Panc1 (cell line): ENCODE measurements at places on chromosomes 2 and 18.
A peak's percentile ranks its signal among the peaks of the same experiment; 100 is the strongest.

DNA sequence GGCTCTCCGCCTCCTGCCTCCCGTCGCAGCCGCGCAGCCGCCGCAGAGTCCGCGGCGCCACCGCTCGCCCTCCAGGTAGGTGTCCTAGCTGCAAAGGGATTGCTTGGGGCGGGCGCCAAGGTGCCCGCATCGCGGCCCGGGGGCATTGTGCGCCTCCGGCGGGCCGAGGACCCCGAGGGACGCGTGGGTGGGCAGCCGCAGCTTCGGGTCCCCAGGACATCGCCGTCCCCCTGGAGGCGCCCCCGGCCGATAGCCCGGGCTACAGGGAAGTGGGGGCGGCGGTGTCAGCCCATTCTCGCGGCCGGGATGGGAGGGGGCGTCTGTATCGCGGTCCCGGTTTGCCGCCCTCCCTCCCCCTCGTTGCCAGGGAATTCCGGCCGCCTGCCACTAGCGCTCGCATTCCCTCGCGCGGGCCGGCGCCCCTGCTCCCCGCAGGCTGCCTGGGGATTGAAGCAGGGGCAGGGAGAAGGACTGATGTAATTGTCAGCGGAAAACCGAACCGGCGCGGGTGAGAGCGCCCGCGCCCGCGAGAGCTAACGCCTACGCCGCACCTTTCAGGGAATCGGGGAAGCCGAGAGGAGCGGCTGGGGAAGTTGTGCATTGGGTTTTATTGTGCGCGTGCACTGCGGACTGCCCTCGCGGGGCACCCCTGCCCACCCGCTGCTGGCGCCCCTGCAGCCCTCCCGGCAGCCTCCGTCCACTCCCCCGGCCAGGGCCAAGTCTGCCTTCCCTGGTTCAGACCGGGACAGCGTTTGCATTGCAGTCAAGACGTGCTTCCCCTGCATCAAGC lies 483 bp downstream of the OSBPL6 start:
- H3K36me3 ChIP-seq, result no peaks in the 10 kb centered on the region
- H3K4me1 ChIP-seq, result peaks cover 4% of the 10 kb centered on the region; the same call in 1 of the 2 replicates
- H3K27me3 ChIP-seq, result peaks cover 40% of the 10 kb centered on the region
- no peak for DNase-seq
- H3K27ac ChIP-seq, result no peak overlapping the region

DNA sequence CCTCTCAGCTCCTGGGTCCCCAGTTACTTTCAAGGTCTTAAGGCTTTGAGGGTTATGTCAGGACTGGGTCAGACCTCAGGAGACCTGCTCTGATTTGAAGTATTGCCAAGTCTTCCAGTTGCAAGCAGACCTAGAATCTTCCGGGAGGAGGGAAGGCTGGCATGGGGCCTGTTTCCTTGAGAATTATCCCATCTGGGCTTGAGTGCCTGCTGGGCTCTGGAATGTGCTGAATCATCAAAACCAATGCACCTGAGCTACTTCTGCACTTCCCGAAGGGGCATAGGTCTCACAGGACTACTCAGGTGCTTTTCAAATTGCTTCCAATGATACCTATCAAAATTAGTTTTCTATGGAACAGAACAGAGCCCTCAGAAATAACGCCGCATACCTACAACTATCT lies 327.3 kb downstream of the XIRP2 start:
- no peak overlapping the region for H3K27ac ChIP-seq
- no peak for DNase-seq
- no peaks in the 10 kb centered on the region for H3K36me3 ChIP-seq
- no peak overlapping the region for H3K4me3 ChIP-seq
- no peaks in the 10 kb centered on the region for H3K27me3 ChIP-seq
- no peaks in the 10 kb centered on the region for H3K4me1 ChIP-seq

DNA sequence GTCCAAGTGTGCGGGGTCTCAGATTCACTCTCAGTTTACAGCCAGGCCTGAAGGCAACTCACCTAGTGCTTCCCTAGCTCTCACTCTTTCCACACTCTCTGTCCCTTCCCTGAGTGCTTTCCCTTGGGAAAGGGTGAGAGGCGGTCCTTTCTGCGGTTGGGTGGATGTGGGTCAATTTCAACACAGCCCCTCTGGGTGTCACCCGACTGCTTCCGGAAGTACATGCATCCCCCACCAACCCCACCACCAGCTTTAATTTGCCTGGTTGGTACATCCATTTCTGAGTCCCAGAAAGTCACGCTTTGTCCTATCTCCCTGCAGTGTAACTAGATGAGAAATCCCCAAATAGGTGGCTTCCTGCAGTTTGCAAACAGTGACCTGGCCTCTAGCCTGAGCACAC lies 307.3 kb upstream of the MEIS1 start:
- no peak for DNase-seq
- no peak overlapping the region for H3K27ac ChIP-seq
- no peaks in the 10 kb centered on the region for H3K27me3 ChIP-seq
- no peak overlapping the region for H3K4me3 ChIP-seq

- H3K27me3 ChIP-seq, result no peaks in the 10 kb centered on the region
- peaks cover 18% of the 10 kb centered on the region for H3K4me1 ChIP-seq
Observed at GRCh38 chr18:58194028-58194427, 150.0 kb downstream of the NEDD4L start.

- H3K27me3 ChIP-seq, result no peaks in the 10 kb centered on the region
- no peak for DNase-seq
- H3K27ac ChIP-seq, result peak overlapping the region; percentile 52
- H3K36me3 ChIP-seq, result no peaks in the 10 kb centered on the region
- H3K4me3 ChIP-seq, result no peak overlapping the region
- H3K4me1 ChIP-seq, result peaks cover 14% of the 10 kb centered on the region
Observed at GRCh38 chr2:234863043-234863934, 88.5 kb upstream of the SH3BP4 start.

- no peak overlapping the region for H3K4me3 ChIP-seq
- H3K27ac ChIP-seq, result no peak overlapping the region
- H3K4me1 ChIP-seq, result no peaks in the 10 kb centered on the region
- DNase-seq, result no peak
- H3K36me3 ChIP-seq, result peaks cover 12% of the 10 kb centered on the region; the same call in 1 of the 2 replicates
Observed at GRCh38 chr2:182937870-182938269, 71.4 kb upstream of the FRZB start.

- DNase-seq, result no peak
- no peak overlapping the region for H3K27ac ChIP-seq
- peaks cover 4% of the 10 kb centered on the region for H3K36me3 ChIP-seq
- H3K4me1 ChIP-seq, result no peaks in the 10 kb centered on the region
Observed at GRCh38 chr2:73963385-73964120, 21.2 kb upstream of the TET3 start.

- H3K4me1 ChIP-seq, result no peaks in the 10 kb centered on the region
- no peak overlapping the region for H3K4me3 ChIP-seq
- no peak overlapping the region for H3K27ac ChIP-seq
- H3K27me3 ChIP-seq, result no peaks in the 10 kb centered on the region
- no peaks in the 10 kb centered on the region for H3K36me3 ChIP-seq
Observed at GRCh38 chr18:41703744-41704530, 251.1 kb upstream of the PIK3C3 start.

DNA sequence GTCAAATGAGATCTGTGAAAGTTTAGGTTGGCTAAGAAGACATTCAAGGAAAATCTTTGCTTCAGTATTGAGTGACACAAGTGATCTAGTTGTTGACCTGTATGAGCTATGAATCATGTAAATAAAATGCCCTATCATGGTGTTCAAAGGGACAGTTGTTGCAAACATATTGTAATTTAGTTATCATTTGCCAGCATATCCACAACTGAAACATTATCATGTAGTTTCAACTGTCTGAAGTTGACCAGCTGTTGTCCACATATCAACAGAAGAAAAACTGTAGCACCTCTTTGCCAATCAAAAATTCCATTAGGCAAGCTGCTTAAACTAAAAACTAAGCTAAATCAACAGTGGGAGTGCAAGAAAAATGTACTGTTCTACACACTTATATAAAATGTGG lies 527.1 kb upstream of the NRXN1 start:
- H3K4me3 ChIP-seq, result no peak overlapping the region
- no peaks in the 10 kb centered on the region for H3K36me3 ChIP-seq
- H3K27me3 ChIP-seq, result no peaks in the 10 kb centered on the region
- no peak for DNase-seq
- H3K27ac ChIP-seq, result no peak overlapping the region
- H3K4me1 ChIP-seq, result no peaks in the 10 kb centered on the region

- no peaks in the 10 kb centered on the region for H3K36me3 ChIP-seq
- H3K4me1 ChIP-seq, result no peaks in the 10 kb centered on the region
- H3K27me3 ChIP-seq, result no peaks in the 10 kb centered on the region
- H3K4me3 ChIP-seq, result no peak overlapping the region
- no peak for DNase-seq
Observed at GRCh38 chr18:7360606-7361170, 129.8 kb downstream of the LRRC30 start.

GRCh38 chr2:199940373-199940772 lies 14.9 kb downstream of the TYW5 start:
- DNase-seq, result no peak
- H3K4me3 ChIP-seq, result no peak overlapping the region
- H3K27ac ChIP-seq, result no peak overlapping the region
- peaks cover 19% of the 10 kb centered on the region for H3K36me3 ChIP-seq
- H3K4me1 ChIP-seq, result no peaks in the 10 kb centered on the region
- no peaks in the 10 kb centered on the region for H3K27me3 ChIP-seq

DNA sequence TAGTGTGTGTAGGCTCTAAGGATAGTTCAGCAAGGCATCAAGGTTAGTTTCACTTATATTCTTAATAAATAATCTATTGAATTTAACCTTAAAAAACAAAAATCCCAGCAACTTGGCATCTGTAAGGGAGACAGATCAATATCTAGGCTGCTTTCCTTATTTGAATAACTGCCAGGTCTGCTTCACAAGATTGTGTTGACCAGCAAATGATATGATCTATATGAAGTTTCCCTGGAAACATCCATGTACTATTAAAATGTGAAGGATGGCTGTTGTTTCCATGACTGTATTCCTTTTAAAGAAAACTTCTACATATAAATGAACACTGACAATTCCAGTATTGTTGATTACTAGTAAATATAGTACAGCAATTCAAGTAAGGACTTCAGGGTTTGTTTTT lies 109.4 kb downstream of the SPTBN1 start:
- no peak for DNase-seq
- no peaks in the 10 kb centered on the region for H3K27me3 ChIP-seq
- H3K27ac ChIP-seq, result no peak overlapping the region
- no peak overlapping the region for H3K4me3 ChIP-seq
- H3K36me3 ChIP-seq, result no peaks in the 10 kb centered on the region

DNA sequence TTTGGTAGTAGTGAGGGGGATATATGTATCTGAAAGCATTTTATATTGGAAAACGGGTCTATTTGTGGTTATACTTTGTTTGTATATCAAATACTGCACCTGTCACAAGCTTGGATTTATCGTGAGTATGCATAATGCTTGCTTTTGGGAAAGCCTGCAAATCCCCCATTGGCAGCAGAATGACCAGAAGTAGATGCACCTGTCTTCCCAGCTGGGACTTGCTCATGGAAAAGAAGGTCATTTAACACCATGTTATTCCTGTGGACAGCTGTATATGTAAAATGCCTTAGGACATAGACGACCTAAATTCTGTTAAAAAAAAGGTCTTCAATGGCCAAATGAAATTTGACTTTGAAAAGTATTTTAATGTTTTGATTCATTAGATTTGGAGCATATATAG lies 599.4 kb downstream of the XIRP2 start:
- no peaks in the 10 kb centered on the region for H3K4me1 ChIP-seq
- no peak for DNase-seq
- H3K36me3 ChIP-seq, result no peaks in the 10 kb centered on the region
- H3K27me3 ChIP-seq, result no peaks in the 10 kb centered on the region

DNA sequence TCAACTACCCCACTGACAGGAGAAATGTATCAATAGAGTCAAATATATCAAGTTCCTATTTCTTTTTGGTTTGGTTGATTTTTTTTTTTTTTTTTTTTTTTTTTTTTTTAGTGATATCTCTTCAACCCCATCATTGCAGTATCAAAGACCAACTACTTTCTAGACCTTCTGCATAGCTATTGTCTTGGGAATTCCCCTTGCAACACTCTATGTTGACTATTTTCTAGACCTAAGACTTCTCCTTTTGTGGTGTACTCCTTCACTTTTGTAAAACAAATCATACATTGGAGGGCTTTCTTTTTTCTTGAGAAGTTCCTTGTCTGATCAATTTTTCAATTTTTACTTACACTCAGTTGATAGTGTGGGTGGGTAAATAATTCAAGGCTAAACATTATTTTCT lies 46.5 kb upstream of the NR4A2 start:
- H3K4me3 ChIP-seq, result no peak overlapping the region
- DNase-seq, result no peak
- H3K4me1 ChIP-seq, result no peaks in the 10 kb centered on the region

- H3K27ac ChIP-seq, result no peak overlapping the region
- H3K4me1 ChIP-seq, result no peaks in the 10 kb centered on the region
Observed at GRCh38 chr2:199668645-199669044, 182.3 kb downstream of the FTCDNL1 start.

DNA sequence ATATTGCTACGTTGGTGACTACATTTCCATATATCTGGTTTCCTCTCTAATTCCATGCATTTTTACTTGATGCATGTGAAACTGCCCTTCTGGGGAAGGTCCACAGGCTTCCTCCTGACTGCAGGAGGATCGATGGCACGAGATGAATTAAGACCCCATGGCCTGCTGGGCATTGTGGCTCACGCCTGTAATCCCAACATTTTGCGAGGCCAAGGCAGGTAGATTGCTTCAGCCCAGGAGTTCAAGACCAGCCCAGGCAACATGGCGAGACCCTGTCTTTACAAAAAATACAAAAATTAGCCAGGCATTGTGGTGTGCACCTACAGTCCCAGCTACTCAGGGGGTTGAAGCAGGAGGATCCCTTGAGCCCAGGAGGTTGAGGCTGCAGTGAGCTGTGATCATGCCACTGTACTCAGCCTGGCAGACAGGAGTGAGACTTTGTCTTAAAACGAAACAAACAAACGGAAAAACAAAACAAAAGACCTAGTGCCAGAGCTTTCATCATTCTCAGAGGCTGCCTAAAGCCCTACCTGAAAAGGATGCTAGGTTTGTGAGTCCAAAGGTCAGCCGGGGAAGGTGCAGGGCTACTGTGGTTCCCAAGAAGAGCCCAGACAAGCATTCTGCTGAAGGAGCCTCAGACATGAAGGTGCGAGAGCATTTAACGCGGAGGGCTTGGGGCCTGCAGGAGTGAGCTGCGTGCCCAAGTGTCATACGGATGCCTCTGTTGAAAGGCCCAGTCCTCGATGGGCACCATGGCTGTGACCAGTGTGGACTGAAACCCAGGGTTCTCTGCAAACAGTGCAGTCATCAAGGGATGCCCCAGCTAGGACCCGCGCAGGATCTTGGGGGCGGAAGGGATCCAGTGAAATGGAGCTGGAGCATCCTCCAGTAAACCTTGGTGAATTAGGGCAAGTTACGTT lies 21.6 kb downstream of the GPR55 start:
- H3K4me3 ChIP-seq, result no peak overlapping the region
- H3K27me3 ChIP-seq, result no peaks in the 10 kb centered on the region
- H3K4me1 ChIP-seq, result no peaks in the 10 kb centered on the region
- no peaks in the 10 kb centered on the region for H3K36me3 ChIP-seq
- no peak overlapping the region for H3K27ac ChIP-seq
- DNase-seq, result no peak

GRCh38 chr2:86498468-86499260 lies 57.5 kb downstream of the KDM3A start:
- H3K27ac ChIP-seq, result no peak overlapping the region
- H3K27me3 ChIP-seq, result no peaks in the 10 kb centered on the region
- DNase-seq, result no peak
- H3K4me3 ChIP-seq, result no peak overlapping the region
- no peaks in the 10 kb centered on the region for H3K4me1 ChIP-seq
